ENCODE measurements at places on chromosomes 5 and 9.

GRCh38 chr5:172686539-172687390 lies 45.7 kb downstream of the NEURL1B start:
- no peak for DNase-seq

DNA sequence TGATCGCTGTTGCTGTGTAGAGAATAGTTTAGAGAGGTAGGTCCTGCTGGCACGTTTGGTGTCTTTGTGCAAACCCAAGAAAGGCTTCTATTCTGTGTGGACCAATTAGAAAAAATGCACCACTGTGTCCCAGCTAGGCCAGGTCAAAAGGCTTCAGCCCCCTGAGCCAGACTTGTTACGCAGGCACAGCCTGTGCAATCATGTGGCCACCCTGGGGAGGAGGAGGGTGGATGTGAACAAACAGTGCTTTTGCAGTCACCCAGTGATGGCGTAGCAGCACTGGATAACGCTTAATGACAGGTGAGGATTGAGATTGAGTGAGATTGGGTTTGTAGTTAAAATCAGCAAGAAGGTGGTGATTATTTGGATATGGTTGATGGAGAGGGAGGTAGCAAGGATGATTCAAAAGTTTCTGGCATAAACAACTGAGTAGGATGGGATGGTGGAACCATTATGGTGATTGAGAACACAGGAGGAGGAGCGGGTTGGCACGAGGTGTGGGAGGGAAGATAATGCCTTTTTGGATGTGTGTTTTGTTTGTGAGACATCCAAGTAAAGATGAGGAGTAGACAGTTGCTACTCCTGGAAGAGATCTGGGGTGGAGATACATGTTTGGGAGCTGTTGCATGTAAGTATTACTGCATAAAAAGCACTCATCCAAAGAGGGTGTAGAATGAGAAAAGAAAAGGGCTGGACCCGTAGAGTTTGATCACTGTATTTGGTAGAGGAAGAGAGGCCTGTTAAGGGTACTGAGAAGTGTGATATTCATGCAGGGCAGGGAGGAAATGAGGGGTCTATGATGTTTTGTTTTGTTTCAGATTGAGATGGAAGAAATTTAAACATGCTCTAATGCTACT lies 6.7 kb downstream of the GCNT1 start:
- no peak for DNase-seq

DNA sequence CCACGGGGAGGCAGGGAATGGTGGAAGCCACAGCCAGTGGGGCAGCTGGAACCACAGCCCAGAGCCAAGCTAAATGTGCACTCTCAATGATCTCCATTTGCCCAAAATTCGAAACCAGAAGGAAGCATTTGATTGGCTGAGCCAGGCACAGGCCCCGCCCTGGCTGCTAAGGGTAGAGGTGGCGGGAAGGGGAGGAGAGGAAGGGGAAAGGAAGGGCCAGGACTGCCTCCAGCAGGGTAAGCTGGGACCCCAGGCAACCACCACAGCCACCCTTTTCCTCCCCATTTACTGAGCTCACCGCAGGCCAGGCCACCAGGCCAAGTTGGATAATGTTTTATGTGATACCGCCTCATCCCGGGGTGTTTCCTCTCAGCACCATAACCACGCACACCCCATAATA lies 100.3 kb upstream of the RAPGEF1 start:
- no peak for DNase-seq

DNA sequence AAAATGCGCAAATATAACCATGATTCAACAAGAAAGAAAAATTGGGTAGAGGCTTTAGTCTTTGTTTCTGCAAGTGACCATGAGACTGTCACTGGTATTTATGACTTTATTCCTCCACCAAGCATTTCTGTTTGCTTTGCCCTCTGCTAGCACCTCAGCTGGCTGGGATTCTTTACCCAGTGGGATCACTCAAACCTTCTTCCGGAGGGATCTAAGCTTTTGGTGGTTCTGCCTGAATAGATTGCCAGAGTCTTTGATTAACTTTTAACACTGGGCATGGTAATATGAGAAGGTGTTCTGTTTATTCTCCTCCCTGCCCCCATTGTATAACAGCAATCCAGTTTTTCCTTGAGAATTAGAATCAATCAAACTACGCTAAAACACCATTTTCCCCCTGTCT lies 59.1 kb upstream of the FBN2 start:
- DNase-seq: no peak

DNA sequence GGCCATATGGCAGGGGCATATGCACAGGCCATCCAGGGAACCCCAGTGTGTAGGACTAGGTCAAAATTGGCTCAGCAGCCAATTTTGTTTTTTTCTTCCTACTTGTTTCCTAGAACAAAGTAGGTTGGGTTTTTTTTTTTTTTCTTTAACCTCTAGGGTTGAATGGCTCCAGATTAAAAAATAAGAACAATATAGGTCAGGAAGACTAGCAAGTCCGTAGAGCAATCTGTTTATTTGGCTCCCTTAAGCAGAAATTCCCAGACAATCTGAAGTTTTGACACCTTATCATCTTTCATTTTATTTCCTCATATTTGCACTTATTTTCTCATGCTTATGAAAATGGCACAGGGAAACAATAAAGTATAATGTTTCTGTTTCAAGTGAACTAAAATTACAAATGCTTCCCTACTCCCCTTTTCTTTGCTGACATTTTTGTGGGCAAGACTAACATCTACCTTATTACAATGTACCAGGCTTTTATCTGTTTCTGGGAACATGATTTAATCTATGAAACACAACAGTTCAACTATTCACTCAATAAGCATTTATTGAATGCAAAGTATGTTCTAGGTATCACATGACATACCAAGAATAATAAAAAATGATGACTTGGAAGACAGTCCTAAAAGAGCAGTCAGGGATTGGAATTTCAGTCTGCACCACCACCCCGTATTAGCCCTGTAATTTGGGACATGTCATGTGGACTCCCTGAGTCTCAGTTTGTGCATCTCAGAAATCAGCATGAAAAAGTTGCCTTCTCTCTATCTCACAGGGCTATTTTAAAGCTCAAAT lies 30.5 kb downstream of the TLR4 start:
- DNase-seq: no peak

- peak; percentile 55 for DNase-seq
Observed at GRCh38 chr9:134258332-134258731, 67.9 kb upstream of the RXRA start.

GRCh38 chr9:87422999-87423398 lies 74.7 kb upstream of the DAPK1 start:
- no peak for DNase-seq

GRCh38 chr9:135526089-135526729 lies 5.0 kb downstream of the LCN1 start:
- no peak for DNase-seq

DNA sequence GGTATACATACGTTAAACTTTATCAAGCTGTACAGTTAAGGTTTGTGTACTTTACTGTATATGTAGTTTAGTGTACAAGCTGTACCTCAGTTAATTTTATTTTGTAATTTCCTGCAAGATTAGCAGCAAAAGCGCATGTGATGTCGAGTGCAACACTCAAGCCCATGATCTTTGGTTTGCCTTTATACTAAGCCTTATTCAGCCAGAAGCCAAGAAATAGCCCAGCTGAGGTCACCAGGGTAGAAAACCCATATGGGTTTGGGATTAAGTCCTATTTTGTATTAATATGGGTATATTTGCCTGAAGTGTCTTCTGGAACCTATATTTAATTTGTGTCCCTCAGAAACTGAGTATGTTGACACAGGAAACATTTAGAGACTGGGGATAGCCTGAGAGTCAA lies 59.3 kb downstream of the ZFAND5 start:
- no peak for DNase-seq

DNA sequence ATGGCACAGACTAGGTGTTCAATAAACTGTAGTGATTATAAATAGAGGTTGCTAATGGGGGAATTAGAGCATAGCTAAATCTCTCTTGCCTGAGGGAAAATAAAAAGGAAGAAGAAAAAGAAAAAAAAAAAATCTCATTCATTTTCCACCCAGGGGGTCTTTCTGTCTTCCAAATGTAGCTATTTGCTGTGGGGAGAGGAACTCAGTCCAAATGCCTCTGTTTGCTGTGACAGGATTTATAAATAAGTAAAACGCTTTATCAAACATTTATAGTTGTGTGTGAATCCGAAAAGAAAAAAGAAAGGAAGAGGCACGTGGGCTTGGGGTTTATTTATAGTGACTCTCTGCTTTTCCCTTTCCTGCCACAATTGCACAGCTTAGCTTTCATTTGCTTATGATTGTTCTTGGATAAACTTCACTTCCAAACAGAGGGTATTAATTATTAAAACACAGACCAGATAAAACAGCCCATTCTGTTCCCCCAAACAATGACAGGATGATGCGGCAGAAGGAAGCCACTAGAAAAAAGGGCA lies 245.7 kb downstream of the ASTN2 start:
- no peak for DNase-seq
